AG10803 (cell line): ENCODE measurements at places on chromosomes 11 and 22.

DNA sequence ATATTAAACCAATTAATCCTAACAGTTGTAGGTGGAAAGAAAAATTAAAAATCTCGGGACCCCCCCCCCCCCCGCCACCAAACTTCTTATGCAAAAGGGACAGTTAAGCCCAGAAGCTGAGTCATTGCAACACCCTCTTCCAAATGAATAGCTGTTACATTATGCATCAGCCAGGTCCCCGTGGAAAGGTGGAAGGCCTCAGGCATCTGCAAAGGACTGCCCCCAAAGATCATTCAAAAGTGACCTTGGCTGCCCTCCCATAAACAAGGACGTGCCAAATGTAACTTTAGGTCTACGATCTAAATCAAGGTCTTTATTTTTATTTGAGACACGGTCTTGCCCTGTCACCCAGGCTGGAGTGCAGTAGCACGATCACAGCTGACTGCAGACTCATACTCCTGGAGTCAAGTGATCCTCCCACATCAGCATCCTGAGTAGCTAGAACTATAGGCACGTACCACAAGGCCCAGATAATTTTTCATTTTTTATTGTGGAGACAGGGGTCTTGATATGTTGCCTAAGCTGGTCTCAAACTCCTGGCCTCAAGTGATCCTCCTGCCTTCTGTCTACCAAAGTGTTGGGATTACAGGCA, 22.8 kb downstream of the SYN3 start:
- DNase-seq = no peak

- peak; percentile 54 for DNase-seq
Observed at GRCh38 chr11:19951558-19952115, 208.6 kb downstream of the DBX1 start.

DNA sequence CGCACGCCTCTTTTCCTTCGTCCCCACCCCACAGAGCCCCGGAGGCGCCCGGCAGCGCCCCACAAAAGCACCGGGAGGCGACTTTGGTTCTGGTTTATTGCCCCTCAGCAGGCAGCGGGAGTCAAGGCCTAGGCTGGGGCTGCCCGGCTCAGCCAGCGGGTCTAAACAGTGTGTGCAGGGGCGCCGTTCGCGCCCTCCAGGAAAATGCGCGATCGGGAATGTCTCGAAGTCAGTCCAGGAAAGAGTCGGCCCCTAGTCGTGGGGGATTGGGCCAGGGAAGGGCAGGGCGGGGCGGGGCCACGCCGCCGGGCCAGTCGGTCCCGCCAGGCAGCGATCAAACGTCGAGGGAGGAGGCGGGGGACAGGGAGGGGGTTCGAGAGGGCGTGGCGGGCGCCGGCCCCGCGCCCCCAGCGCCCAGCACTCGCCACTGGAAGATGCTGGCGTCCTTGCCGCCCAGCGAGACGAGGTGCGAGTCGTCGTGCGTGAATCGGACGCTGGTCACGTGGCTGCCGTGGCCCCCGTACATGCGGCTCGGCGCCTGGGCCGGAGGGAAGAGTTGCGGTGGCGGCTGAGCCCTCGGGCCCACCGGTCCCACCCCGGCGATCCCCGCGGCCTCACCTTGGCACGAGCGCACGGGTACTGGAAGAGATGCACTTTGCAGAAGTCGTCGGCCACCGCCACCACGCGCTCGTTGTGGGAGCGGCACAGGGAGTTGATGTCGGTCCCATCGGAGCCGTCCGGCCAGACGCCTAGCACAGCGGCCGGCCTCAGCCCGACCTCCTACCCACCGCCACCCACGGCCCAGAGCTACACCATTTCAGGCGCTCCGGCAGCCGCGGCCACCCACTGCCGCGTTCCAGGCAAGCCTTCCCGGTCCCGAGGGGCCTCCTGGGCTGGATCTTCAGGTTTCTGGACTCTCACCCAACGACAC, 741 bp upstream of the MTA2 start:
- peak; percentile 41 for DNase-seq

GRCh38 chr11:34457607-34458006, 18.9 kb downstream of the CAT start:
- no peak for DNase-seq

DNA sequence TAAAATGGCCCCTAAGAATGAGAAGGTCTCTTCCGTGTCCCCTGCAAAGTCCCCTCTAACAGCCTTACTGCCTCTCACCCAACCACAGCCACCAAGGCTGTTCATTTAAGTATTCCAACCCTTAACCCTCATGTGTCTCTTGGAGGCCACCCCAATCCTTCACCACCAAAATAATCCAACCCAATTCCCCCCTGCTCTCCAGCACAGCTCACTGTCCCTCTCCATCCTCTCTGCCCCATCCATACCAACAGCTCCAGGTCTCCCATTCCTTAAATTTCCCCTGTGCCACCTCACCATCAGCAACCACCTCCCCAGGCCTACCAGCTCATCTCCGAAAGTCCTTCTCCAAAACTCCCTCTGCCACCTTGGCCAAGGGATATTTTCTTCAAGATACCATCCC, 1.4 kb downstream of the FAM168A start:
- no peak for DNase-seq

- DNase-seq = peak; percentile 97
Observed at GRCh38 chr11:8652140-8652539, 30.3 kb downstream of the TRIM66 start.

- no peak for DNase-seq
Observed at GRCh38 chr11:106413222-106413621, 335.8 kb downstream of the AASDHPPT start.

GRCh38 chr11:131561501-131561900, 191.1 kb downstream of the NTM start:
- DNase-seq = peak; percentile 13
